ENCODE measurements at places on chromosomes 12 and 14.

DNA sequence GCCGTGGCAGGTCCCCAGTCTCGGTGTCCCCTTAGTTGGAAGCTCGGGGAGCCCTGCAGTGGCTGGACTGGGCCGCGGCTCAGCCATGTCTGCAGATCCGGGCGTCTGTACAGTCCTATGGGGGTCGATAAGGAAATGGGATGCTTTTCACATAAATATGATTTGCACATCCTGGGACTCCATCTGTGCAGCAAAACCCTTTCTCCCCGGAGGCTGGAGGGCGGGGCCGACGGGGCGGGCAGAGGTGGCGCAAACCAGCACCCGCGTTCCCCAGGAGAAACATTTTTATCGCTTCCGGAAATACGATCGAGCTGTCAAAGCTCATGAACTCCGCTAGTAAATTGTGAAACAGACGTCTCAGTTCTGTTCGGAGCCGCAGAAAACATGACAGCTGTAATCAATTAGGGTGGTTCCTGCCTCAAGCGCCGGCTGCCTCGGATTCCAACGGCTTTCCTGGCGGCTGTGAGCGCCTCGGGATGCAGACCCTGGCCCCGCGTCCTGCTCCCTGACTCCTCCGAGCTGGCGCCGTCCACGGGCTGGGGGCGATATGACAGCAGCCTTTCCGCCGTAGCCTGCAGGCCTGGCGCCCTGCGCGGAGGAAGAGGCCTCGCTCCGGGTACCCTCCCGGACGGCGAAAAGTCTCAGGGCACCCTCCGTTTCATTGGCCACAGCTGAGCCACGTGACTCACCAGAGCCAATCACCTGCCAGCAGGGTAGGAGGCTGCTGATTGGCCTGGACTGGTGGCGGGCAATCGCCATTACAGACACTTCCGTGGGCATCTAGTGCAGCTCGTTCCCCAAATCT, 23.0 kb downstream of the DIO3 start:
- no peak for DNase-seq

DNA sequence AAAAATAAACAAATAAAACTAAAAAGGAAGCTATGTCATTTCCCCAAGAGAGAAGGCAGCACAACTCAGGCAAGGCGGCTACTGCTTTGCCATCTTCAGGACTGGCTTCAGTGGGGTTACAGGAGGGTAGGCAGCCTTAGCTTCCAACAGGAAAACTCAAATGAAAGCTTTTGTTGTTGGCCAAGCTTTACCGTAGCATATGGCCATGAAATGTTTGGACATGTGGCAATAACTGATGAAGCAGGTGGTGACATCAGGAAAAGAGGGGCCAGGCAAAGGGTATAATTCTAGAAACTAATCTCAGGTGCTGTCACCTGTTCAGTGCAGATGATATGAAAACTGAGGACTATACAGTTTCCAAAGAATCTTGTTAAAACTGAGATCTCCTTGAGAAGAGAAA, 22.8 kb upstream of the NPFF start:
- no peak for DNase-seq

GRCh38 chr12:32993404-32993803, 96.8 kb upstream of the PKP2 start:
- no peak for DNase-seq

GRCh38 chr14:61076556-61076955, 95.5 kb downstream of the SLC38A6 start:
- no peak for DNase-seq

DNA sequence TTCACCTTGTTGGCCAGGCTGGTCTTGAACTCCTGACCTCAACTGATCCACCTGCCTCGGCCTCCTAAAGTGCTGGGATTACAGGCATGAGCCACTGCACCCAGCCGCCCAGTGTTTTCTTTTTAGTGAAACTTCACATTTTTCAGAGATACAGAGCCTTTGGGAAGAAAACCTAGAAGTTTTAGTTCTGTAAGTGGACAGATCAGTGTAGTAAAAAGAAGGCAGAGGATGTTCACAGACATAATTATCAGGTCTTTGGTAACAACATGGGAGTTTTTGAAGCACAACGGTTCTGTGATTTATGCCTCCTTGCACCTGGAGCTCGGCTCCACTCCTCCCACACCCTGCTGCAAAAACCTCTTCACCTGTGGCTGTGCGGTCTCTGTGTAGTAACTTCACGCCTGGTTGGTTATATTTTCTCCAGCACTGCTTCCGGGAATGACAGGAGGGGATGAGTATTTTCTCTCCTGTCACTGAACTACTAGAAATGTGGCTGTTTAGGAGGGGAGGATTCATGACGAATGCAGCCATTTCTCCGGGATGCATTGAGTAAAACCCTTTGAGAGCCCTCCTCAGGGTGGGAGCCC, 67.0 kb downstream of the ARF6 start:
- peak; percentile 64 for DNase-seq

- no peak for DNase-seq
Measured at GRCh38 chr14:77442196-77442595, 15.2 kb downstream of the VIPAS39 start.

- no peak for DNase-seq
Measured at GRCh38 chr12:44193281-44193680, 357.4 kb downstream of the TMEM117 start.

DNA sequence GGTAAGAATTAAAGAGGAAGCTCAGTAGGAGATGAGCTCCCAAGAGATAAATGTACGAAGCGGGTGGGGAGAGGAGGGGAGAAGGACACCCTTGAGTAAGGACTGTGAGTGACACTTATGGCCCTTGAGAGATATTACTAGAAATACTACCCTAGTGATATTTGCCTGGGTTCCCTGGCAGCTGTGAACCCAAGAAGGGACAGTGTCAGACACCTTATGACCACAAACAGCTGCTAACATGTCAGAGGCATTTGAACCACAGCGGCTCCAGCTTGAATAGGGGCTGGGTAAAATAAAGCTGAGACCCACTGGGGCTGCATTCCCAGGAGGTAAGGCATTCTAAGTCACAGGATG, 19.6 kb upstream of the SLC6A12 start:
- no peak for DNase-seq

DNA sequence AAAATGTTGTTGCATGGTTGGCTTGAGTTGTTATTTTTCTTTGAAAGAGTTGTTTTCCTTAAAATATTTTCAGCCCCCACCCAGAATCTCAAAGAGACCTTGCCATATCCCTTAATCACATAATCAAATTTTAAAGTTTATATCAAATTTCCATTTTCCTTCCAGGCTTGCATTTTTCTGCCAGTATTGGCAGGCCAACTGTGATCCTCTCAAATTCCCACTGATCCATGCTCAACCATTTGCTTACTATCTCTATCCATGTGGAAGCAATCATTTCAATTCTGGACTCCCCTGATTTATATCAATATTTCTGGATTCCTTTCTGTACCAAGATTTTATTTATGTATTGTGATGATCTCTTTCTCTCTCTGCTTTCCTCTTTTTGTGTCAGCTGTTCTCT, 64.2 kb upstream of the PYGL start:
- DNase-seq = no peak

GRCh38 chr14:24915958-24916595, 133.9 kb downstream of the STXBP6 start:
- no peak for DNase-seq

- DNase-seq = no peak
Measured at GRCh38 chr14:28247491-28247890, 519.1 kb upstream of the FOXG1 start.

- no peak for DNase-seq
Measured at GRCh38 chr14:63860146-63860545, 7.3 kb downstream of the SYNE2 start.

DNA sequence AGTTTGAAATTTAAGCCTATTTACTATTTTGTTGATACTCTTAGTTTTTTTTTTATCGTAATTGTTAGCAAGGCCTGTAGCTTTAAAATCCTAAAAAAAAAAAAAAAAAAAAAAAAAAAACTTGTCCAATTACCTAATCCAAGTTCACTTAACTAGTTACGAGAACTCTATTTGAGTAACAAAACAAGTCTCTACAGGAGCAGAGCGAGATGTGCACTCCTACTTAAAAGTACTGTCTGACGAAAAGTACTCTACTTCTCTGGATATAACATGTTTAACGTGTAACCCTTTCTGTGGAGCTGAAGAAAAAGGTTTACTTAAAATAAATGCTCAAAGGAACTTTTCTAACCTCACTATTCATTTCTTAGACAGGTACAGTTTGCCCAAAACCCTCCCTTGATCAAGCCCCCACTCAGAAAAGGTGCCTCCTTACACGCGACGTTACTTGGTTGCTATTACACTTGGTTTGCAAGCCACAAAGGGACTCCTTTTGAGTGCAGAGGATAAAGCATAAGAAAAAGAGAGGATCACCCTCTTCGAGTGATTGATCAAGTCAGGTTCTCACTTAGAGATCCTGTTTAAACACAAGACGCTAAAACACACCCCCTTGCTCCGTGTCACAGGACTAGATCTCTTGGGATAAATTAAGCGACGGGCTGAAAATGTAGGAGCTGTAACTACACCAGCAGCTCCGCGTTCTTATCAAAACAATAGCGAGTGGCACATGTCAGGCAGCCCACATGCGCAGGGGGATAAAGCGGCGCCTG, 2.2 kb downstream of the BAZ1A start:
- DNase-seq = peak; percentile 74

DNA sequence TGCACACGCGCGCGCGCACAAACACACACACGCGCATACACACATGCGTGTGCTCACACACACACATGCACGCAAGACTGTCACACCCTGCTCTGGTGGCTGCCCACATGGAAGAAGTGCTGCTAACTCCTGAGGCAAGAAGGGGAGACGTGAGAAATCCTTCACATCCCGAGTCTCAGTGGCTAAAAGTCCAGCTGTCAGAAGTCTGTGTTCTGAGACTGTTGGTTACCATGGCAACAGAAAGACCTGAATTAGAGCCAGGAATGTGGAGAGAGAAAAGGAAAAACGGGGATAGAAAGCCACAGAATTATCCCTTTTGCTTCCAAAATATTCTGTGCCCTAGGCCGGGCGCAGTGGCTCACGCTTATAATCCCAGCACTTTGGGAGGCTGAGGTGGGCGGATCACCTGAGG, 71.2 kb downstream of the PPFIBP1 start:
- DNase-seq = no peak

DNA sequence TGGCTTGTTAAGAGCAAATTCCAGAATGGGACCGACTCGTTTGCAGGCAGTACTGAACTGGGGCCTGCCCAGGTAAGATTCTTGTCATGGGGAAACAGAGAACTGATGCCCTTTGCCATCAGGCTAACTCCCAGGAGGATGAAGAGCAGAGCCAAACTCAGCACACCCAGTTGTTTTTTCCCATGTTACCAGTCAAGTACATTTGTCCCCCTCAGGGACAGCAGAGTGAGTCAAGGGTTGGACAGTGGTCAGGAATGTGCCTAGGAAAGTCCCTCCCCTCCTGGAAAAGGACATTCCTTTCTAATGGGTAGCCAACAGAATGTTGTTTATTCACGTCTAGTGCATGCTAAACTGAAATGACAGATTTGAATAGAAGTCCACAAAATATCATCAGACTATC, 1.6 kb downstream of the ART4 start:
- no peak for DNase-seq

DNA sequence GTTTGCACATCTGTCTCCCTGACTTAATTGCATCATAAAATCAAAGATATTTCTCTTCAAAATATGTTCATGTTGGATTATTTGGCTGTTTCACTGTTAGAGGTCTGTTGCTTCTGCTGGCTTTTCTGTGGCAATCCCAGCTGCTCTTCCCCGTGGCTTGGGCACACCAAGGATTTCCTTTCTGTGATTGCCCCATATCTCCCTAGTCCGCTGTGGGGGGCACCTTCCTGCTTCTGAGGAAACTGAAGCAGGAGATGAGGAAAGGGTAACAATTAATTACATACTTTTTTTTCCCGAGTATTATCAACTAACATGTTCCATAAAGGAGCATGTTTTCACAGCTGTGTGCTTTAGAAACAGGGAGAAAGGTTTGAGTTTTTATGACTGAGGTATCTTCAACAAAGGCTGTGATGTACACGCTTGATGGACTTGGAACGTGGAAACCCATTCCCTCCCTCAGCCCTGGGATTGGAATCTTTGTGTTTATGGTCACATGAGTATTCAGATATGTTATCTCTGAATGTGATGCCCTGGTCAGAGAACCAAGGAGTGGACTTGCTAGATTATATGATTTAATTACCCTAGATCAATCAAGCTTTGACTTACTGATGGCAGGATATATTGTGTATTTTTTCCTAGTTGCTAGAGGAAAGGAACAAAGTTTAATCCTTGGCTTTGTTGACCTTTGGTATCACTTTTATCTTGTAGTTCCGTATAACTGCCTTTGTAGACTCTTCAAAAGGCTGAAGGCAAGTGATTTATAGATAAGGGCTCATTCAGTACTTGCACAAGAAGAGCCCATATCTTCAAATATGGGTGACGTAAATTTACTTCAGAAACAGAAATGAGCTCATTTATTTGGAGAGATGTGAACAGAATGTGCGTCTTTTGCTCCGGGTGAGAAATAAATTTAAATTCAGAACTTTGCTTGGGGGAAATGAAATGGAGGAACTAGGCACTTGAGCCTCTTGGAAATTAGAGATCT, 46.7 kb downstream of the BORCS5 start:
- peak; percentile 61 for DNase-seq

- no peak for DNase-seq
Measured at GRCh38 chr14:70239802-70240201, 51.1 kb upstream of the SLC8A3 start.

- peak; percentile 13 for DNase-seq
Measured at GRCh38 chr14:72515779-72516770, 377.8 kb downstream of the DPF3 start.

DNA sequence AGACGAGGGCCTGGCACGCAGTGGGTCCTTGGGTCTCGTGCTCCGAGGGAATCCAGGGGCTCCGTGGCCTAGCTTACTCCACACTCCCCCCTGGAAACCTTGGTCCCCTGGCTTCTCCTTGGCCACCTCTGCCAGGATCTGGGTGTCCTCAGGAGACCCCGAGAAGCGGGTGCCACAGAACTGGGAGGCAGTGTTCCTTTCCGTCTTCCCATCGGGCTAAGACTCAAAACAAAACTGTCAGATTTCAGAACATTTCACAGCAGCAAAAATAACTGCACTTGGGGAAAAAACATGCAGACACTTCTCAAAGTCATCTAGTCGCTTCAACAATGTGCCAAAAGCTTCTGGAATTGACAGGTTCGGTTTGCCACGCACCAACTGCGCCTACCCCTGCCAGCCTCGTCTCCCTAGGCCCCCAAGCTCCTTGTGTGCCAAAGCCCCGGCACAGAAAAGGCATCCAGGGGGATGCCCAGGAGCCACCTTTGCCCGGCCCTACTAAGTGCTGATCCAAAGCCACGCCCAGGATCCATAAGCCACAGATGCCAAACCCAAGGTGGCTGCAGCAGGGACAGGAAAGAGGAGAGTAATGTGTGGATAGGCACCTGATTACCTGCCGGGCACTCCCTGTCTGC, 58.4 kb upstream of the DIO3 start:
- DNase-seq = no peak

DNA sequence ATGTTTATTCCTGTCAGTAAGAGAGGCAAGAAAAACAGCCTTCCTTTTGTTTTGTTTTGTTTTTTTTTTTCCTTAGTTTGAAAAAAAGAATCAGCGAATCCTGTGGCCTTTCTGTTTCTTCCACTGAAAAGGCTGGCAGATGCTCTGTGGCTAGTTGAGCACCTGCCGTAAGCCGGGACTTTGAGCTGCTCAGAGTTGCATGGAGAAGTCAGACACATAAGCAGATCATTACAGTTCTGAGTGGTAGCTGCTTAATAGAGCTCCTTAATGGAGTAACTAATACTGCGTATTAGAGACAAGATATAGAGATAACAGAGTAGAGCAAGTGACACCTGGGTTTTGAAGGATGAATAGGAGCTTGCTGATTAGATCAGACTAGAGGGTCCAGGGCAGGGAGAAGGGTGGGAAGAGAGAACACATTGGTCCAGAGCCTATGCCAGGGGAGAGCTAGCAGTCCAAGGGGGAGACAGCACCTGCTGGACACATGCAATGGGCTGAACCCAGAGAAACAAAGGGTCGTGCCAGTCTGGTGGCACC, 129.4 kb downstream of the TSPAN9 start:
- DNase-seq = no peak

- DNase-seq = no peak
Measured at GRCh38 chr14:87874676-87875075, 118.3 kb downstream of the GALC start.
